ENCODE measurements at places on chromosomes 11 and 22.
A peak's percentile ranks its signal among the peaks of the same experiment; 100 is the strongest.

- peak; percentile 33 for DNase-seq
Measured at GRCh38 chr11:45180179-45180847, 33.9 kb downstream of the PRDM11 start.

GRCh38 chr11:64447831-64448598 is 89.1 kb downstream of the RPS6KA4 start:
- DNase-seq = peak; percentile 38

GRCh38 chr11:109303342-109303741 is 118.6 kb upstream of the C11orf87 start:
- DNase-seq = no peak

DNA sequence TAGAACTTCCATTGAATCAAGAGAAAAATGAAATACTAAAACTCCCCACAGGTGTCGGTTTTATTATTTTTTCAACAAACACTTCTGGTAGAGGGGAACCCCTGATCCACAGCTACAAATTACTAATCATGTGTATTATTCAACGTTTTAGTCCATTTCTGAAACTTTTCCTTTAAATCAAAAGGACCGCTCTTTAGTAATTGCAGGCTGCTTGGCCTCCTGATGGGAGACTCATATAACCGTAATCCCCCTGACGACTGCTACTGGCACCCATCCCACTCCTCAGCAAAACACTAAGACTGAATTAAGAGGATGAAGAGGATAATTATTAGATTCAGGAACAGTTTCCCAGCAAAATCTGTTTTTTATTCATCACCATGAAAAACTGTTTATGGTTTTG is 46.4 kb downstream of the PAX6 start:
- DNase-seq = no peak

DNA sequence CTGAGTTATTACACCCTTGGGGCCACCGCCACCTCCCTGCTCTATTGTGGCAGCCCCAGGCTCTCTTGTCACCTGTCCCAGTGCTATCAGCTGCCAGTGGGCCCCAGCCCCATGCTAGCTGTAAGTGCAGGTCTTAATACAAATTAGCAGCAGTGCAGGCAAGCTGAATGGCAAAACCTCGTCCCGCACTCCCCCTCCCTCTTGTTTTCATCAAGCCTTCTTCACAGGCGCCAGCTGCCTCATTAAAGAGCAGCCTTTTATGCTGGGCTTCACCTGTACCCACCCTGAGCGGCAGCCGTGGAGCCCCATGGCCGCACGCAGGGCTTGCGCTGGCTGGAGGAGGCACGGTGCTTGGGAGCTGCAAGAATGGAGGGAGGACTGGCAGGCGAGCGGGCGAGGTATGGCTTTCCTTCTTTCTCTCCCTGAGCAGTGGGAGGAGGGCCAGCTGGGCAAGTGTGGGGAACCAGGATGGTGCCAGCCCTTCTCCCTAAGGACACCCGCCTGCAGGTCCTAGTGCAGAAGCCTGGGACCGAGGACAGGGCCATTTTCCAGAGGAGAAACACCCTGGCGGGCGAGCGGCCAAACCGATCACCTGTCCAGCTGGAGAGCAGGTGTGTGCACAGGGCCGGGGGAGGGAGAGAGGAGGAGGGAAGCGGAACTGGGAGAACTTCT is 70.7 kb downstream of the FLI1 start:
- no peak for DNase-seq

DNA sequence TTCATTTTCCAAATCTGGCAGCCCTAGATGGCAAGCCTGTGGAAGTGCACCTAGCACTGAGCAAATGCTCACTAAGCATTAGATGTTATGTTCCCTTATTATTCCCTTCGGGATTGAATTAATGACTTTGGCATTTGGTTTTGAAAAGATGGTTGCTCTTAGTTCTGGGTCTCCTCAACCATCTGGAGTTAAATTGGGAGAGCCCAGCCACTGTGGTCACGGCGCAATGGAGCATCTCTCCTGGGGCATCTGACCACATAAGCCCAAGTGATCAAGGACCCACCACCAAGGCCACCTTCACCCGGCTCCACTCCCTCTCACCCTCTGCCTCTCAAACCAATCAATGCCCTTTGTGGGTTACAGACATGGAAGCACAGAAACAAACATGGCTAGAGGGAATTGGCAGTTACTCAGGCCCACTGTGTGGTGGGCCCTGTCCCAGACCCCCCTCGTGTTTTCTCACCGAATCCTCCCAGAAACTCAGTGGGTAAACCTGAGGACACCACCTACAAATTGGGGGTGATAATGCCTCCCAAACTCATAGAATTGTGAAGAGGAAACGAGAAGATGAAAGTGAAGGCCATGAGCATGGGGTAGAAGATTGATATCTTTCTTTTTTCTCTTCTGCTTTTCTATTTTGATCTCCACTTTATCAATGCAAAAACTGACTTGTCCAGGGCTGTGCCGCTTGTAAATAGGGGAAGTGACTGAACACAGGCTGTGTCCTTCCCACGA is 52.2 kb downstream of the IRAG1 start:
- no peak for DNase-seq

DNA sequence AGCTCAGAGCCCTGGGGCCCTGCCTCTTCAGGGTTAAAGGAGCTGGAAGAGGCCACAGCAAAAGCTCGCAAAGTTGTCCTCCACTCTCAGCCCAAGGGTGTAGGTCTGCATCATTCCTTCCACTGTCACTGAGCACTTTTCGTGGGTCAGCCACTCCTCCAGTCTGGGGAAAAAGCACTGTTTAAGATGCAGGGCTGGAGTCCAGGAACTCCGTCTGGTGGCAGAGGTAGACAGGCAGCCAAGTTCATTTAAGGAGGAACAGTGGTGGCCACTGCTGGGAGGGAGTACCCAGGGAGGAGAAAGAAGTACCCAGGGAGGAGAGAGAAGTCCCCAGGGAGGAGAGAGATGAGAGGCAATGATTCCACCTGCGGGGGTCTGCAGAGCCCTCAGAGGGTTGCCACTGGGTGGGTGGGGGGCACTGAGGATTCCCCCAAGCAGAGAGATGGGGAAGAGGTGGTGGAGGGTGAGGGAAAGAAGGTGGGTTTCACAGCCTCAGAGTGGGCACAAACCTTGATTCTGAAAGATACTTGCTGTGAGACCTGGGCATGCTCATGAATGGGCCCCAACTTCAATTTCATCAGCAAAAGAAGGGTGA is 70.0 kb upstream of the B3GAT1 start:
- no peak for DNase-seq

DNA sequence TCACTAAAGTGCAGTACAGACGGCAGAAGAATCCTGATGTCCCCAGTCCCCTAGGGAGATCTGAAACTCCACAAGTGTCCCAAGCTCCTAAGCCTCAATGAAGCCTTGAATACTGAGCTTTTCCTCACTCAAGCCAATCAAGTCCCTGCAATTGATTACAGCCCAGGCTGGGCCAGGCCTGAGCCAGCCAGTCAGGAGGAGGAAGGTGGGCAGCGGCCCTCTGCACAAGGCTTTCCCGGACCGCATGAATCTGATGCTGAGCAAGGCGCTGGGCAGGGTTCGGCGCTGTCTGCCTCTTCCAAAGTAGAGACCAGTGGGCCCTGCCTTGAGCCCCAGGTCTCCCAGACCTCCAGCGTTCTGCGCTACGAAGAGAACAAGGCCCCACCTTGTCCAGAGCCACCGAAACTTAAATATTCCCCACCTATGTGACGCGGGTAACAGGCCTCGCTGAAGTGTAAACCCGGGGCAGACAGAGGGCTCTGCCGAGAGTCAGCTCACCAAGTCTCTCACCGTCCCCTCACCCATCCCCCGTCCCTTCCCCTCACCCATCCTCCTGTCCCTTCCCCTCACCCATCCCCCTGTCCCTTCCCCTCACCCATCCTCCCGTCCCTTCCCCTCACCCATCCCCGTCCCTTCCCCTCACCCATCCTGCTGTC is 63.2 kb downstream of the SCUBE1 start:
- no peak for DNase-seq

Data from midbrain (tissue), 1 donor.